ENCODE measurements at places on chromosomes 16 and 17. TPM values are rescaled to one million over a fixed set of nuclear protein-coding genes. Genes with fewer than 3 reads are reported as not detected.

DNA sequence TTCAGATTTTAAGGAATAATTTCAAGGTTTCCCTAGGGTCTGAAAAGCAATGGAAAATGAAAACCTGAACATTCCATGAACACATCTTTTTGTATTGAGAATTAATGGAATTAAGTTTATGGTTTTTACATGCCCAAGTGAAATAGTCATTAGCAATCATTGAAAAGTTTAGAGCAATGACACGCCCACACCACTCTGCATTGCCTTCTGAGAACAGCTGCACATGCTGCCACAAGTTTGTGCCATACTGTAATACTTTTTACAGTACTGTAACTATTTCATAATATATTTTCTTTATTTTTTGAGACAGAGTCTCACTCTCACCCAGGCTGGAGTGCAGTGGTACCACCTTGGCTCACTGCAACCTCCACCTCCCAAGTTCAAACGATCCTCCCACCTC, 345.2 kb upstream of the PMFBP1 start:
- no peak for DNase-seq
- no peaks in the 10 kb centered on the region for H3K4me1 ChIP-seq
- no peaks in the 10 kb centered on the region for H3K36me3 ChIP-seq
- H3K27me3 ChIP-seq = no peaks in the 10 kb centered on the region
- no peak overlapping the region for H3K4me3 ChIP-seq

DNA sequence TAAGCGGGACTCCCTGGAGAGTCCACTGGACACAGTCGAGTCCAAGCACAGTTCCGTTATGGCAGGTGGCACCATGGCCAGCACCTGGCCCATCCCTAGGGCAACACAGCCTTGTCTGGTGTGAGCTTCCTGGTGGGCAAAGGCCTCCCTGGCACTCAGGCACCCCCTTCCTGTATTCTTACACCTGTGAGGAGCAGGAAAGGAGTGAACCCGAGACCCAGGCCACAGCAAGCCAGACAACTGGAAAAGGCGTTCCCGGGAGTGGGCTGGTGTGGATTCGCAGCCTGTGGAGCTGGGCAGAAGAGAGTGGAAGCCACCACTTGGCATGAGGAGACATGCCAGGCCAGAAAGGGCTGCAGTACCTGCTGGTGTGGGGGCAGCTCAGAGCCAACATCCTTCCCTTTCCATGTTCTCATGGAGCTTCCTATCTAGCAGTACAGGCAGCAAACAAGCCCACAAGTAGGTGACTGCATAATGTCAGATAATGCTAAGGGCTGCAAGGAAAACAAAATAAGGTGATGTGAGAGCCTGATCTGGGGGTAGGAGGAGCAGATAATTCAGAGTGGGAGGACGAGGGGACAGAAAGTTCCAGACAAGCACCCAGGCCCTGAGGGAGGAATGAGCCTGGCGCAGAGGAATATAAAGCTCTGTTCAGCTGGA, 87.0 kb downstream of the GNAO1 start:
- no peak for DNase-seq
- H3K27me3 ChIP-seq = no peaks in the 10 kb centered on the region
- H3K27ac ChIP-seq = no peak overlapping the region
- no peak overlapping the region for H3K4me3 ChIP-seq
- H3K4me1 ChIP-seq = peaks cover 3% of the 10 kb centered on the region

DNA sequence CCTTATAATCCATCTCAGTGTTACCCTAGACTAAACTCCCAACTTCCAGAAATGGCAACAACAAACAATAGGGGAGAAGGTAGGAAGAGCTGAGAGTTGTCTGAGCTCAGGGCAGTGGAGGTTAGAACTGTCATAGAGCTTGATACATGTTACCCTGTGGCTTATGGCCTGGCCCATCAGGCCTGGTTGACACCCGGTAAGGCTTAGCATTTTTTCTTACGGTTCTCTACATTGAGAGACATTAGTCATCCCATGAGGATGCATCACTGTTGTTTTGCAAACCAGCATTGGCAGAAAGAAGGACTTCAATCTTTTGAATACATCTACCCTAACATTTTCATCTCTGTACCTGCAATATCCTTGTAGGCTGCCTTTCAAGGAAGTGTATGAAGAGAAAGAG, 226.6 kb downstream of the PHKB start:
- no peak overlapping the region for H3K27ac ChIP-seq
- H3K36me3 ChIP-seq = no peaks in the 10 kb centered on the region
- no peaks in the 10 kb centered on the region for H3K4me1 ChIP-seq
- no peak overlapping the region for H3K4me3 ChIP-seq

GRCh38 chr17:63041251-63041650, 75.2 kb downstream of the TANC2 start:
- DNase-seq = no peak
- H3K27me3 ChIP-seq = no peaks in the 10 kb centered on the region
- H3K27ac ChIP-seq = no peak overlapping the region
- H3K36me3 ChIP-seq = no peaks in the 10 kb centered on the region
- no peaks in the 10 kb centered on the region for H3K4me1 ChIP-seq

DNA sequence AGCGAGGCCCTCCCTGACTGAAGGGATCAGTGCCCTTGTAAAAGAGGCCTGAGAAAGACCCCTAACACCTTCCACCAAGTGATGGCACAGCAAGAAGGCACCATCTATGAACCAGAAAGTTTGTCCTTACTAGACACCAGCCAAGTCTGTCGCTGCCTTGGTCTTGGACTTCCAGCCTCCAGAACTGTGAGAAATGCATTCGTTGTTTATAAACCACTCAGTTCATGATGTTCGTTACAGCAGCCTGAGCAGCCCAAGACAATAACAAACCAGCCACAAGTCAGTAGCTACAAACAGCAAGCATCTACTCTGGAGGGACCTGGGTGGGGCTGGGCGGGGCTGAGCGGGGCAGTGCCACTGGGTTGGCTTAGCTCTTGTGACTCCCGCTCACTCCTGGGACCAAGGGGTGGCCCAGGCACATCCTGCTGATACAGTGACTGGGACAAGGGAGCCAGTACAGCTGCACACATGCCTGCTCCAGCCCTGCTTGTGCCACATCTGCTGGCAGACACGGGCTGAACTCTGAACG, 234.9 kb downstream of the IRF8 start:
- no peak overlapping the region for H3K27ac ChIP-seq
- H3K4me1 ChIP-seq = no peaks in the 10 kb centered on the region
- no peaks in the 10 kb centered on the region for H3K36me3 ChIP-seq
- no peaks in the 10 kb centered on the region for H3K27me3 ChIP-seq
- no peak for DNase-seq

DNA sequence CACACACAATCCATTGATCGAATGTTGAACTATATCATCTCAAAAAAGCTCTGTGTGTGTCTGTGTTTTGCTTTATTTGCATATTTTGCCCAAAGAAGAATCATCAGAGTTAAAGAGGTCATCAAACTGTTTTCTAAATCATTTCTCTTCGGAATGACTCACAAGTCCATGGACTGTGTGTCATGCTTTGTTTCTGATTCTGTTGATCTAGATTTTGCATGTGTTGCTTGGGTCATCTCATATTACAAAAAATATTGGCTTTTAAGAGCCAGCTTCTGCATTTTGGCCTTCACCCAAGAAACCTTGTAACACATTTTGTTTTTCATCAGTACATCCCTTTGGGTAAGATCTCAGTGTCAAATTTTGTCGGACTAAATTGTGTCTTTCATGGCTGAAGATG, 471.2 kb upstream of the HSBP1 start:
- no peaks in the 10 kb centered on the region for H3K4me1 ChIP-seq
- no peaks in the 10 kb centered on the region for H3K27me3 ChIP-seq
- no peaks in the 10 kb centered on the region for H3K36me3 ChIP-seq
- no peak overlapping the region for H3K4me3 ChIP-seq
- no peak for DNase-seq

GRCh38 chr16:51592535-51593300, 441.6 kb upstream of the SALL1 start:
- DNase-seq = no peak
- peaks cover 5% of the 10 kb centered on the region for H3K27me3 ChIP-seq
- H3K4me1 ChIP-seq = no peaks in the 10 kb centered on the region
- no peak overlapping the region for H3K4me3 ChIP-seq
- no peaks in the 10 kb centered on the region for H3K36me3 ChIP-seq
- H3K27ac ChIP-seq = no peak overlapping the region

GRCh38 chr17:6163612-6164333, 93.6 kb downstream of the WSCD1 start:
- H3K4me3 ChIP-seq = no peak overlapping the region
- H3K27me3 ChIP-seq = peaks cover 8% of the 10 kb centered on the region
- no peaks in the 10 kb centered on the region for H3K36me3 ChIP-seq
- DNase-seq = no peak
- no peak overlapping the region for H3K27ac ChIP-seq

GRCh38 chr16:24189941-24190340, 66.2 kb upstream of the CACNG3 start:
- H3K4me1 ChIP-seq = no peaks in the 10 kb centered on the region
- DNase-seq = no peak
- H3K27ac ChIP-seq = no peak overlapping the region
- no peak overlapping the region for H3K4me3 ChIP-seq
- H3K27me3 ChIP-seq = no peaks in the 10 kb centered on the region

GRCh38 chr17:78256707-78257591, 25.5 kb downstream of the TMEM235 start:
- no peaks in the 10 kb centered on the region for H3K27me3 ChIP-seq
- no peak for DNase-seq
- H3K36me3 ChIP-seq = no peaks in the 10 kb centered on the region
- H3K27ac ChIP-seq = peak overlapping the region; percentile 71

- no peaks in the 10 kb centered on the region for H3K27me3 ChIP-seq
- H3K4me3 ChIP-seq = peak overlapping the region; percentile 78
- H3K4me1 ChIP-seq = peaks cover 40% of the 10 kb centered on the region
- DNase-seq = no peak
Observed at GRCh38 chr16:70437017-70437581, 1.8 kb downstream of the ST3GAL2 start.

The TMEM100 gene
- 7.8 TPM for total RNA-seq

The SLC46A1 gene
- 3.9 TPM for total RNA-seq

The CACNG4 gene
- 0.88 TPM for total RNA-seq

The OR1A1 gene
- not detected for total RNA-seq

The CACNG5 gene
- not detected for total RNA-seq

The CA5A gene
- not detected for total RNA-seq

The MYH11 gene
- total RNA-seq = 51.1 TPM

The NKD1 gene
- total RNA-seq = 0.11 TPM

The PABPN1L gene
- total RNA-seq = not detected

Data from heart left ventricle (tissue), 16 donors.